ENCODE measurements at places on chromosomes 2 and 18. TPM values are rescaled to one million over a fixed set of nuclear protein-coding genes. Genes with fewer than 3 reads are reported as not detected.

DNA sequence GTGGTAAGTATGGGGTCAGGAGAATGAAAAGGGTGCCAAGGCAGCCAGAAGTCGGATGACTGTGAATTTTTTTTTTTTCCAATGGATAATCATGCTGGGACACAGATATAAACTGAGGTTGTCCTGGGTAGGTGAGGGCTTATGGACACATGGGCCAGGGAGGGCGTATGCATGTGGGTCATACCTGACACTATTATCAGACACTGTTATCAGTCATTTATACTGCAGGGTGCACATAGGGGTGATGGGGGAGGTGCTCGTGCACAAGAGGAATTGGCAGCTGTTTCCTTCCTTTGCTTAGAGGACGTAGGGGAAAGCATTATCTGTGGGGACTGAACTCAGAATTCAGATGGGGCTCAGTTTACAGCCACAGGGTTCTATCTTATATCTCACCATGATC lies 10.1 kb downstream of the CTIF start:
- no peak for DNase-seq

- DNase-seq, result no peak
Measured at GRCh38 chr2:171803757-171804156, 90.3 kb downstream of the SLC25A12 start.

Gene ACVR1
- 22.3 TPM for total RNA-seq

Gene RESP18
- not detected for total RNA-seq

Gene IFIH1
- 42.4 TPM for total RNA-seq

Gene SPTBN1
- total RNA-seq, result 680 TPM

Gene UGT1A8
- not detected for total RNA-seq

Measured in glomerular endothelial cell (primary cell).